CD4-positive, CD25-positive, alpha-beta regulatory T cell (primary cell): ENCODE measurements at places on chromosomes 16 and 17. TPM values are rescaled to one million over a fixed set of nuclear protein-coding genes. Genes with fewer than 3 reads are reported as not detected.

- DNase-seq = no peak
- H3K4me3 ChIP-seq = no peak overlapping the region
- H3K4me1 ChIP-seq = peaks cover 37% of the 10 kb centered on the region
- no peaks in the 10 kb centered on the region for H3K27me3 ChIP-seq
- H3K27ac ChIP-seq = no peak overlapping the region
These were observed 4.5 kb upstream of the NOD2 start for GRCh38 chr16:50688867-50689266.

The RAB11FIP4 gene
- total RNA-seq = 79.7 TPM

GRCh38 chr17:34302636-34303035 is 16.6 kb upstream of the CCL8 start:
- no peaks in the 10 kb centered on the region for H3K36me3 ChIP-seq
- no peak overlapping the region for H3K4me3 ChIP-seq
- H3K27me3 ChIP-seq = peaks cover 7% of the 10 kb centered on the region

The TEKT5 gene
- total RNA-seq = not detected

DNA sequence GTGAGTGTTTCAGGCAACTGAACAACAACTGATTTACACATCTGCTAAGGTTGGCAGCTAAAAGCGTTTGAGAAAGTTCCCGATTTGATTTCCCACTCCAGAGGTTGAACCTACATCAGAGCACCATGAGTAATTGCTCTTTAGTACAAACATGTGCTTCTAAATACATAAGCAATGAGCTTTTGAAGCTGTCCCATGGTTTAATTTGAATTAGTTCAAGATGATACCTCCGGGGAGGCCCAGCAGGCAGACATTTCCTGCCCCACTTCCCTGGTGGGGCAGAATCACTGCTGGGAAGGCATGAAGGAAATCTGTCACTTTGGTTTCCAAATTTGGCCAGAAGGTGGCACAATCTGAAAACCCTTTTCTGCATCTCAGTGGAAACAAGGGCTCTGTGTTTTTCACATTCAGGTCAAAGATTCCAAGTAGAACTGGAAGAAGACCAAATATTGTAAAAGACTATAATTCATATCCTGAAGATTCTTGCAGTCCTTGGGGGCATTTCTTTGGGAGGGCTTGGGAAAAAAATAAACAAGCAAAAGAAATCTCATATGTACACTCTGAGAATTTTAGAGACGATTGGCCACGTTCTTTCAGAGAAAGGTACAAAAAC is 176.2 kb upstream of the FAM20A start:
- no peak overlapping the region for H3K4me3 ChIP-seq
- no peaks in the 10 kb centered on the region for H3K36me3 ChIP-seq
- no peaks in the 10 kb centered on the region for H3K4me1 ChIP-seq
- no peak overlapping the region for H3K27ac ChIP-seq

The KRT14 gene
- not detected for total RNA-seq

The ASPA gene
- total RNA-seq = not detected

The CD19 gene
- total RNA-seq = 0.52 TPM

- H3K36me3 ChIP-seq = no peaks in the 10 kb centered on the region
- H3K4me3 ChIP-seq = no peak overlapping the region
- no peaks in the 10 kb centered on the region for H3K27me3 ChIP-seq
- DNase-seq = no peak
These were observed 64.6 kb downstream of the FTO start for GRCh38 chr16:53768593-53768992.

DNA sequence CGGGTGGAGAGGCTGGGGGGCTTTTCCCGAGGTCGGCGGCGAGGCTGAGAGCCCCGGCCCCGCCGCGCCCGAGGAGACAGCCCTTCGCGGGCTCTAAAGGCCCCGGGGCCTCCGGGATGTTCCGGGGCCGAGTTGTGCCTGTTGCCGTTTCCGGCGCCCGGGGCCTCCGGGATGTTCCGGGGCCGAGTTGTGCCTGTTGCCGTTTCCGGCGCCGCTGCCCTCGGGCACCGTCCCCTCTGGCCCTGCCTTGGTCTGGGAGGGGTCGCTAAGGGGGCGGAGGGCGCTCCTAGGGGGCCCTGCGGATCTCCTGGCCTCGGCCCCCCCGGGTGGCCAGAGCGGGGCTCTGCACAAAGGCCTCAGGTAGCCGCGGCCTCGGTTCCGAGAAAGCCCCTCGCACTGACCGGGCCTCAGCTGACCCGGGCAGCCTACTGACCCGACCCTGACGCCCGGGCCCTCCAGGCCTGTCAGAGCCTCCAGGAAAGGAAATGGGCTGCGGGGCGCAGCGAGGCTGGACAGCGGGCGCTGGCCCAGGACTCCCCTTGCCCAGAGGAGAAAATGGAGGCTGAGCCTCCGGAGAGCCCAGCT is 24.2 kb downstream of the ACTG1 start:
- peaks cover 25% of the 10 kb centered on the region for H3K4me1 ChIP-seq
- no peak for DNase-seq
- no peaks in the 10 kb centered on the region for H3K27me3 ChIP-seq
- H3K36me3 ChIP-seq = no peaks in the 10 kb centered on the region
- peak overlapping the region; percentile 51 for H3K27ac ChIP-seq

The TP53TG3C gene
- total RNA-seq = not detected

GRCh38 chr16:80586476-80586875 is 45.7 kb downstream of the DYNLRB2 start:
- no peak overlapping the region for H3K27ac ChIP-seq
- no peak overlapping the region for H3K4me3 ChIP-seq
- H3K4me1 ChIP-seq = peaks cover 14% of the 10 kb centered on the region
- H3K27me3 ChIP-seq = no peaks in the 10 kb centered on the region

The NPIPA3 gene
- total RNA-seq = 0.86 TPM

- H3K4me1 ChIP-seq = peaks cover 52% of the 10 kb centered on the region
- no peak overlapping the region for H3K27ac ChIP-seq
- H3K4me3 ChIP-seq = peak overlapping the region; percentile 94
- no peak for DNase-seq
- peaks cover 23% of the 10 kb centered on the region for H3K27me3 ChIP-seq
These were observed 2.5 kb upstream of the HS3ST3B1 start for GRCh38 chr17:14298221-14298946.

- no peak for DNase-seq
- H3K4me1 ChIP-seq = no peaks in the 10 kb centered on the region
- H3K36me3 ChIP-seq = no peaks in the 10 kb centered on the region
- H3K4me3 ChIP-seq = no peak overlapping the region
- peaks cover 2% of the 10 kb centered on the region for H3K27me3 ChIP-seq
These were observed 289.8 kb downstream of the HS3ST3B1 start for GRCh38 chr17:14590459-14591250.

DNA sequence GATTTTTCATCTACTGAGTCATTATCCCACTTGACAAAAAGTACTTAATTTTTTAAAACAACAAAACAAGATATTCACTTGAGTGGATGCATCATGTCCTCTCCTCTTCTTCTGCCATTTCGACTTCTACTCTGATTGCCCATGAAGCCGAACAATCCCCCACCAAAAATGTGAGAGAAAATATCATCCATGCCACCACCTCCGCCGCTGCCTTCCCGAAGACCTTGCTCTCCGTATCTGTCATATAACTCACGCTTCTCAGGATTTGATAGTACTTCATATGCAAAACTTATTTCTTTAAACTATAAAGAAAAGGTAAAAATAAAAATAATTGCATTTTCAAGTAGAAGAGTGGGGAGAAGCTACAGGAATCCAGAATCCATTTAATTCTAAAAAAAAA is 2.2 kb downstream of the DNAJA2 start:
- DNase-seq = no peak
- peak overlapping the region; percentile 96 for H3K27ac ChIP-seq
- H3K36me3 ChIP-seq = peaks cover 48% of the 10 kb centered on the region
- peak overlapping the region; percentile 43 for H3K4me3 ChIP-seq
- peaks cover 62% of the 10 kb centered on the region for H3K4me1 ChIP-seq

DNA sequence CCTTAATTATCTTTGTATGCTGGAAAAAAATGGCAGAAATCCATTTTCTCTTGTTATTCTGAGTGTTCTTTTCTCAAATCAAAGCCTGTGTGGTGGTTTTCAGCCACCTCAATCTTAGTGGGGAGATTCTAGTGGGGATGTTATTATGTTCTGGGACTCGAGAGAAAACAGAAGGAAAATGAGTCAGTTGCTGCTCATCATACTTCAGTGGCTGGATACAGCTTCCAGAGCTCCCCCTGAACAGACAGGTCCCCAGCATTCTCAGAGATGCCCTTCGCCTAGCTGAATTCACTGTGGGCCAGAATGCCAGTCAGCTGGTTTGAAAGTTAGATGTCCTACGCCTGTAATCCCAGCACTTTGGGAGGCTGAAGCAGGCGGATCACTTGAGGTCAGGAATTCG is 8.5 kb downstream of the ST6GALNAC1 start:
- no peaks in the 10 kb centered on the region for H3K27me3 ChIP-seq
- no peak overlapping the region for H3K4me3 ChIP-seq
- H3K4me1 ChIP-seq = no peaks in the 10 kb centered on the region
- H3K27ac ChIP-seq = no peak overlapping the region

GRCh38 chr16:73743665-73744496 is 552.7 kb upstream of the PSMD7 start:
- no peaks in the 10 kb centered on the region for H3K27me3 ChIP-seq
- no peaks in the 10 kb centered on the region for H3K36me3 ChIP-seq
- no peak for DNase-seq

The KRTAP4-9 gene
- not detected for total RNA-seq

The KRTAP9-1 gene
- not detected for total RNA-seq
